Naive thymus-derived CD8-positive, alpha-beta T cell (primary cell): ENCODE measurements at places on chromosomes 3 and 15.

- DNase-seq, result peak; percentile 51
Measured at GRCh38 chr3:187744169-187745151, 808 bp downstream of the BCL6 start.

DNA sequence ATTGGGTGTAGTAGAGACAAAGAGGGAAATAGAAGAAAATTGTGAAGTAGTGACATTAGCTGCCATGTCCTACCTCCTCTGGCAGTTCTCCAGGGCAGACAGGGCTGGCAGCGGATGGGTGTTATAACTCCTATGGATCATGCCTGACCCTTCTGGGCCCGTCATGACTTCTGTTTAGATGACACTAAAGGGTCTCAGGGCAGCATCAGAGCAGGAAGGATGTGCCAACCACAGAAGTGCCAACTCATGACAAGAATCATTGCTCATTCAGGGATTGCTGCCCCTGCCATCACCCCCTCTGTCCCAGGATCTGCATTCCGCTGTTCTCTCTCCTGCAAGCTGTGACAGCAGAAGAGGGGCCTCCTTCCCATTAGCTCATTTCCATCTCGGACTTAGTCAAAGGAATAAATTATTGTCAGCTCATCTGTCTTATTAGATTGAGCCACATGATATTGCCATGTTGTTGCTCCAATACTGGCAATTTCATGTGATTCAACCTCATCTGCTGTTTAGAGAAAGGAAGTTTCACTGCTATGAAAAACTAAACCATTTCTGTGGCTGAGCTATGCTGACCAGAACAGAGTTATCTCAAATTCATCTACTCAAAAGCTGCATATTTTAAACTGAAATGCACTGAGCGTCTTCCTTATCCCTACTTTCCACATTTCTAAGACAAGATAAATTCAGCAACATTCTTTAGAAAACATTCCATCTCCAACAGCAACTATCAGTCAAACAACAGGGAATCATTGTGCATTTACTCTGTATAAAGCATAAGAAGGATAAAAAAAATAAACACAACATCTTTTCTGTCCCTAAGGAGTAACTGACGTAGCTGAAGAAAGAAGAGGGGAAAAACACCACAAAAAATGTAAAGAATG lies 271.6 kb downstream of the FHIT start:
- no peak for DNase-seq

DNA sequence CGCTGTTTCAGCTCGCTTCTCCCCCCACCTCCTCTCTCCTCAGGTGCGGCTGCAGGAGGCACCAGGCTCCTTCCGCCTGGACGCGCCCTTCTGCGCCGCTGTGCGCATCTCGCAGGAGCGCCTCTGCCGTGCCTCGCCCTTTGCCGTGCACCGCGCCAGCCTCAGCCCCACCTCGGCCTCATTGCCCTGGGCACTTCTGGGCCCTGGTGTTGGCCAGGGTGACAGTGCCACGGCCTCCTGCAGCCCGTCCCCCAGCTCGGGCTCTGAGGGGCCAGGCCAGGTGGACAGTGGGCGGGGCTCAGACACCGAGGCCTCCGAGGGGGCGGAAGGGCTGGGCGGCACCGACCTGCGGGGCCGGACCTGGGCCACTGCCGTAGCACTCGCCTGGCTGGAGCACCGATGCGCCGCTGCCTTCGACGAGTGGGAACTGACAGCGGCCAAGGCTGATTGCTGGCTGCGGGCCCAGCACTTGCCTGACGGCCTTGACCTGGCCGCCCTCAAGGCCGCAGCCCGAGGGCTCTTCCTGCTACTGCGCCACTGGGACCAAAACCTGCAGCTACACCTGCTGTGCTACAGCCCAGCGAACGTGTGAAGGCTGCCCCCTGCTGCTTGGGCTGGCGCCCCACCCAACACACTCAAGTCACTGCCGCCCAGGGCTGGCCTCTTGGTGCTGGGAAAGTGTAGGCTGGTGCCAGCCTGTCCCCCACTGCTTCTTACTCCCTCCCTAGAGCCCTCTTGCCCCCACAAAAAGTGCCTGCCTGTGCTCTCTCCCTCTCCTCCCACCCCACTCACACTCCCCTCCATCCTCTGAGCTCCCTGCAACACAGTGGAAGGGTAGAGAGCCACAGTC lies 7.1 kb downstream of the ALG3 start:
- no peak for DNase-seq

- DNase-seq, result no peak
Measured at GRCh38 chr15:63461230-63461985, 43.0 kb upstream of the USP3 start.

DNA sequence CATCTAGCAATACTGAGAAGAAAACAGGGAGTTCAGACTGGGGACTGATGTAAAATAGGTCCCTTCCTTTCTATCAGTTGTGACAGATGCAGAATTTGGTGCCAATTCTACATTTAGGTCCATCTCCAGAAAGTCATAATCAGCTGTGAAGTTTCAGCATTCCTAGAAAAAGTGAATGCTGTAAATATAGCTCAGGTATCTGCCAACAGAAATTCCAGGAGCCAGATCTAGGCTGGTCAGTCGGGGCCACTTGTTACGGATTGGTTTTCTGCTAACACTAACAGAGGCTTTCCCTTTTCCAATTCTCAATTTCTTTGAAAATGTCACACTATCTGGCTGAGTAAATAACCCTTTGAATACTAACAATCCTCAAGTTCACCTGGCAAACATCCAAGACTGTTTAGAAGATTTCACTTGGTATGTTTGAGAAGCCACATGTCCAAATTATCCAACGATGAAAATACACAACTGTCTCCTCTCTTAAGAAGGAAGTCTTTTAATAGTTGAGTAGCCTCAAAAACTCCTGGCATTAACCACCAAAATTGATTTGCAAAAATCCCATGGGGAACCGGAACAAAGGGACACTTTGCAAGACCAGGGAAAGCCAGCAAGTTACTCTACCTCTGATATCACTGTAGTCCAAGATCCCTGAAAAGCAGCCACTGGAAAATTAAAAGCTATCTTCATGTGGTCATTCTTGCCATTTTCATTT lies 222.3 kb downstream of the ZMAT3 start:
- DNase-seq, result no peak
